Neural crest cell (in vitro differentiated cells): ENCODE measurements at places on chromosomes 11 and 22.

DNA sequence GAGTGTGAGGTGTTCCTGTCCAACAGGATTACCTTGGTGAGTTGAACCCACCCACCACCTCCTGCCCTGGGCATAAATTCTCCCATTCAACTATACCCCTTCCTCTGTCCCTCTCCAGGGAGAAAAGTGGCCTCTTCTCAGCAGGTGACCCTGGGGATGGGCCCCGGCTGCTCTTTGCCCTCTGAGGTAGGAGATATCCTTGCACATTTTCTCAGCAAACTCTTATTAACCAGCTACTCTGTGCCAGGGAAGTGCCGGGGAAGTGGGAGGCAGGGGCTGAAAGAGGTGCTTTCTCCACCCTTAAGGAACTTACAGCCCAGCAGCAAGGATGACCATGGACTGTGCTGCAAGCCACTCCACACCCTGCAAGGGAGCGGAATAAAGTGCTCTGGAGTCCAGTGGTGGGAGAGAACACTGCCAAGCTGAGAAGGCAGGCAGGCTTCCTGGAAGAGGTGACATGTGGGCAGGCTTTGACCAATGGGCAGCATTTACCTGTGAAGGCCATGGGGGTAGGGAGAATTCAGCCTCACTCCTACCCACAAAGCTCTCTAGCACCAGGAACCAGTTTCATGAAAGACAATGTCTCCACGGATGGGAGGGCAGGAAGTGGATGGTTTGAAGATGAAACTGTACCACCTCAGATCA is 21.9 kb upstream of the OAF start:
- DNase-seq: no peak

DNA sequence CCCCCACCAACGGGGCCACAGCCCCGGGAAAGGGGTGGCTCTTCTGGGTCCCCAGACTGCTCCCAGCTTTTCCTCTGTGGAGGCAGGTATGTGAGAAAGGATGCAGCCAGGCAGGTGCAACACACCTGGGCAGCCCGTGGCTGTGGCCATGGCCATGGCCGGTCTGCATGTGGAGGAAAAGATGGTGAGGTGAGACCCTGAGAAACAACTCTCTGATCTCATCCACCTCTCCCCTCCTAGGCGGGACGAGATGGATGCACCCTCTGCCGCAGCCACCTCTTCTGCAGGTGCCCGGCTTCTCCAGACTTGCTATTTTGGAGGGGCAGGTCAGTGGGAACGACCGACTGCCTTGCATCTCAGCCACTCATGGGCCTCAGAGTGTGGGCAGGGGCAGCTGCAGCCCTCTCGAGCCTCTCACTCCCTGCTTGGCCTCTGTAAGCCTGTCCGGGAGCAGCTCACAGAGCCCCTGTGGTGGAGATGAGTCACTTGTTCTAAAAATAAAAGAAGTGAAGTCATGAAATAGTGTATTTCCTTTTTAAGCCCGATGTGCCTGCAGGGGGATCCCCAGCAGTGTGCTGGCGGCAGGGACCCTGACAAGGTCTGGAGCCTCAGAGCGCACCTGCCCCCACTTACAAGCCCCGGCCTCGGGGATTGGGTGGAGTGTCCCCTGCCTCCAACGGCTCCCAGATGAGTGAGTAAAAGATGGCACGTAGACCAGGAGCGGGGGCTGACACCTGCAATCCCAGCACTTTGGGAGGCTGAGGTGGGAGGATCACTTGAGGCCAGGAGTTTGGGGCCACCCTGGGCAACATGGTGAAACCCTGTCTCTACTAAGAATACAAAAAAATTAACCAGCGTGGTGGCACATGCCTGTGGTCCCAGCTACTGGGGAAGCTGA is 10.7 kb downstream of the SMIM38 start:
- no peak for DNase-seq

DNA sequence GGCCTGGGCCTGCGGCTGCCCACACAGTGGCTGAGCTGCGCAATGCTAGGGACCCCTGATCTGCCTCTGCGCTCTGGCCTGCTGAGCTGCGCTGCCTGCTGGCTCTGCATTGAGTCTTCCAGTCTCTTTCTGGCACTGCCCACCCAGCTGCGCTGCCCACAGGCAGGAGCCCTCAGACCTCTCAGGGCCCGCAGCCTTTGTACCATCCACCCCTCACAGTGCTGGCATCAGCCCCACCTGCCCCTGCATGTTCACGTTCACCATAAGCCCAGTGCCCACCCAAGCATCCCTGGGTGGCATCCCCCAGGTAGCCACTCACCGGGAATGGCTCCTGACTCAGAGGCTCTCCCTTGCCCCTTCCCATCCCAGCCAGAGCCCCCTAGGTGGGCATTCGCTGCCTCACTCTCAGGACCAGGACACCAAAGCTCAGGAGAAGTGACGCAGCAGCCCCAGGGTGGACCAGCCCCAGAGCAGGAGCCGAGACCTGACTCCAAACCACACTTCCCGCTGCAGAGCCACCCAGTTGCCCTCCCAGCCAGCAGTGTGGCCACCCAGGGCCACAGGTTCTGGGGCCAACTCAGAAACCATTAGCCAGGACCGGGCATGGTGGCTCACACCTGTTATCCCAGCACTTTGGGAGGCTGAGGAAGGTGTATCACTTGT is 21.7 kb upstream of the COMT start:
- DNase-seq: no peak

DNA sequence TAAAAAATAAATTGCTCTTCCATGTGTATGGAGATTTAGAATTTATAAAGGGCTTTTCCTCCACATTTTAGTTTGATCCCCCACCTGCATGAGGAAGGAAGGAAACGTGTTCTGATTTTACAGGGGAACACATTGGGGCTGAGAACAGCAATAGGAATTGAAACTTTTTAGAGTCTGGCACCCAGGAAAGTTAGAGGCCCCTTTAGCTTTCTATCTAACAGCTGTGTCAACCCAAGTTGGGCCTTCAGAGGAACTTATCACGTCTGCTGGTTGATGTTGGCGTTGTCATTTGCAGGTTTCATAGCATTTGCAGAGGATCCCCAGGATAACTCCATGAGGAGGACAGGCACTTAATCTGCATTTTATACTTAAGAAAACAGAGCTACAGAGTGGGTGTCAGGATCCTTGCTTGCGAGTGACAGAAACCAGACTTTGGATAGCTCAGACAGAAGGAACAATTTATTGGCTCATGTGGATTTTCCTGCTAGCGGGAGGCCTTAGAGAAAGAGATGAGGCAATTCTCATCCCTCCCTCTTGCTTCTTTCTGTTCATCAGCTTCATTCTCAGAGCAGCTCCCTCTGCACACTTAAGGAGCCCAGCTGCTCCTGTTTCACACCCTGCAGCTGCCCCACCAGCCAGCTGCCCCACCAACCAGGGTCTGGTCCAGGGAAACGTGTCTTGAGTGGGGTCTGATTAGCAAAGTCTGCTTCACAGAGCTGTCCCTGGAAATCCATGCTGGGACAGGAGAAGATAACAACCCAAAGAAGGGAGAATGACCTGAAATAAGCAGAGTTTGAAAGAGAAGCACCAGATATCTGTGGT is 92.5 kb upstream of the OR4B1 start:
- DNase-seq: no peak

DNA sequence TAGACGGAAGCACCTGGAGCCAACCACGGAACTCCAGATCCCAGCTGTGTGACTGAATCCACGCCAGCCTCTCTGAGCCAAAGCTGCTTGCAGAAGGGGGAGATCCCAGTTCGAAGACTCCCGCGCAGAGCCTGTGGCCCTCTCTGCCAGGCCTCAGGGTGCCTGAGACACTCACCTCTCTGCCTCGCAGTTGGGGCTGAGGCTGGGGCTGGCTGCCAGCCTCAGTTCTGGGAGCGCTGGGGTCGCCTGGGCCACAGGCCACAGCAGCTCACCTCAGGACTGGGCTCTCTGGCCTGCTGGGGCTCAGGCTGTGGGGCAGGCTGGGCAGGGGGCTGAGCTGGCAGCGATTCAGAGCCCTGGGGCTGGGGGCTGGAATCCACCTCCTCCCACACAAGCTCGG is 8.2 kb upstream of the IGF2 start:
- DNase-seq: no peak
